ENCODE measurements at places on chromosomes 5 and 9.

DNA sequence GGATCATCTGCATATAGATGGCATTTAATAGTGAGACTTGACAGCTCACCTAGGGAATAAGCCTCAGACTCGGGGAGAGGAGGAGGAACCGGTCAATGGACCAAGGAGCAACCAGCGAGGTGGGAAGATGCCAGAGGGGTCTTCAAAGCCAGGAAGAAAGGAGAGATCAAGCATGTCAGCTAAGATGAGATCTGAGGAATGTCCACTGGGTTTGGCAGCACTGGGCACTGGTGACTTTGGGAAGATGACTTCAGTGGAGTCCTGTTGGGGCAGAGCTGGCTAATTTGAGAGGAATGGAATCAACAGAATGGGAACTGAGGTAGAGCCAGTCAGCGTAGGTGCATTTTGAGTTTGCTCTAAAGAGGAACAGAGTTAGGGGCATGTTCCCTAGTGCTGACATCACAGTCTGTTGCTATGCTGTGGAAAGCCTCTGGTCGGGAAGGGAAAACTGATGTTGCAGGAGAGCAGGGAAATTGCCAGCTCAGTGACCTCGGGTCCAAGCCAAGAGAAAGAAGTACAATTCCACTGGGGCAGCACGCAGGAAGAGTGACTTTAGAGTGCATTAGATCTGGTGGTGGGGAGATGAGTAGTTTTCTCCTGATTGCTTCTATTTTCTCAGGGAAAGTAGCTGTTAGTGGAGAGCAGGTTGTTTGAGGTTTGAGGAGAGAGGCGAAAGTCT lies 56.9 kb downstream of the ZNF618 start:
- no peak for DNase-seq

DNA sequence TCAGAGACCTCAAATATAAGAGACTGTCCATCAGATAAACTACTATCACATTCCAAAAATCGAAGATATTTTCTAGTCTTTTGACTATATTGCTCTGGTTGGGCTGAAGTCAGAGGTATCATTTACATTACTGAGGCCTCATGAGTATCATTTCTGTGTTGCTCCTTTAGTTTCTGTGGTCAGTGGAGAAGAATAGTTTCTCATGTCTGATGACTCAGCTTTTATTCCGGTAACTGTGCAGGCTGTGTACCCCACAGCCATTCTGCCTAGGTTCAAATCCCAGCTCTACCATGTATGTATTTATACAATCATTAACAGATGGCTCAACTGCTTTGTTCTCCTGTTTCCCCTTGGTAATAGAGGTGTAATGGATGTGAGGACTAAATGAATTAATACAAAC lies 179.3 kb downstream of the ALDH1A1 start:
- no peak for DNase-seq

GRCh38 chr9:3664044-3664443 lies 138.2 kb upstream of the RFX3 start:
- no peak for DNase-seq

GRCh38 chr5:3835811-3836210 lies 240.2 kb downstream of the IRX1 start:
- no peak for DNase-seq

DNA sequence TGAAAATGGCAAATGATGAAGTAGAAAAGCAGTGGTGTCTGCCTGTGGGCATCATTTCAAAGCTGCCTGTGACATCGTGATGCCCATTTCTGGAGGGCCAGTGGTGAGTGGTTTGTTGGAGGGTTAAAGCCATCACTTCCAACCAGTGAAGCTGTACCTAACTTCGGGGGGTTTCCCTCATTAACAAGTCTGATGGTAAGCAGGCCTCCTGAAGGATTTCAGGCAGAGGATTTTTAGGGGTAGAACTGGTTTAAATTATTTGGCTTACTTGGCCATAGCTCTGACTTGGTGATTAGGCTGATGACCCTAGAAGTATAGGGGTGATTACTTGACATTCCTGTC lies 10.7 kb downstream of the TNFAIP8 start:
- DNase-seq, result no peak

DNA sequence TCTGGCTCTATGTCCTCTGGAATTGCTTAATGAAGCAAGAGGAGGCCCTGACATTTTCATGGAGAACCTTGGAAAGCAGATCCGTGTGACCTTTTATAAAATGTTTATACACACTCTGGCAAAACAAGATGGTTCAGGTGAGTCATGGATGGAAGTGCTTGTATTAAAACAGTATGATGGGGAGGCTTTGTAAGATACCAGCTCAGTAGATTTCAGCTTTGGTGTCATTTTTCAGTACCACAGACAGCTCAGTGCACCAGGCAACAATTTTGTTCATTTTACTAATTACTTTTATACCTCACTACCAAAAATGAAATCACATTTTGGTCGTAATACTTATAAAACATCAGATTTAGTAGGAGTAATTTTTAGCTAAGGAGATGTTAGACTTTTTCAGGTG lies 5.2 kb downstream of the KCNN2 start:
- no peak for DNase-seq

DNA sequence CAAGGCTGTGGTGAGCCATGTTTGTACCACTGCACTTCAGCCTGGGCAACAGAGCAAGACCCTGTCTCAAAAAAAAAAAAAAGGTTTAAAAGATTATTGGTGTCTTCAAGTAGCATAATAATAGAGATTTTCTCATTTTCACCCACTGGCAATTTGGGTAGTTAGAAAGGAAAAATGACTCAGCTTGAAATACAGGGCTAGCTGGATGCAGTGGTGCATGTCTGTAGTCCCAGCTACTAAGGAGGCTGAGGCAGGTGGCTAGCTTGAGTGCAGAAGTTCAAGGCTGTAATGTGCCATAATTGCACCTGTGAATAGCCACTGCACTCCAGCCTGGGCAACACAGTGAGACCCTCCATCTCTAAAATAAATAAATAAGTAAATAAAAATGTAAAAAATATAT lies 111.1 kb downstream of the ARRDC3 start:
- no peak for DNase-seq

GRCh38 chr9:35385042-35385441 lies 104.9 kb upstream of the RUSC2 start:
- no peak for DNase-seq

DNA sequence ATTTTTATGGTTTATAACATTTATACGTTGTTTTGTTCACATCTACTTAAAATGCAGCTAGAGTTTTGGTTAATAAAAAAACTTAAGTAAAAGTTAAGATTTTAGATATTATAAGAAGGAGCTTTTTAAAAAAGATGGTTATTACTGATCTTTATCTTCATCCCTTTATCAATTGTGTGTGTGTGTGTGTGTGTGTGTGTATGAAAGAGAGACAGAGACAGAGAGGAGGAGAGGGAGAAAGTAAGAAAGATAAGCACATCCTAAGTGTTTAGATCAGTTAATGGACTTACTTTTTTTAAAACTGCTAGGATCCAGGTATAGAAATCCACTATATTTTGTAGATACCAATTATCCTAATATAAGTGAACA lies 45.8 kb upstream of the RICTOR start:
- no peak for DNase-seq

DNA sequence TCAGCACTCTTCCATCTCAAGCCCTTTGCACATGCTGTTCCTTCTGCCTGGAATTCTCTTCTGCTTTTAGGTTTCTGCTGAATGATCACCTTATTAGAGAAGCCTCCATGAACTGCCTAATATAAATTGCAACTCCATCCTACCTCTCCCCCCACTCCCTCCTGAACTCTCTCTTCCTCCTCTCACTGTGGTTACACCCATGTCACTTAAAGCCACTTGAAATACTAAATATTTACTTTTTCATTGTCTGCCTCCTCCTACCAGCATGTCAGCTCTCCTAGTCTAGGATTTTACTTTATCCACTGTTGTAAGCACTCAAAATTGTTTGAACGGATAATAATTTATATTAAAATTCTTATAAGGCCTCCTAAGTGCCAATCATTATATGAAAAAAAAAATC lies 43.8 kb downstream of the ACTL7B start:
- DNase-seq, result no peak

DNA sequence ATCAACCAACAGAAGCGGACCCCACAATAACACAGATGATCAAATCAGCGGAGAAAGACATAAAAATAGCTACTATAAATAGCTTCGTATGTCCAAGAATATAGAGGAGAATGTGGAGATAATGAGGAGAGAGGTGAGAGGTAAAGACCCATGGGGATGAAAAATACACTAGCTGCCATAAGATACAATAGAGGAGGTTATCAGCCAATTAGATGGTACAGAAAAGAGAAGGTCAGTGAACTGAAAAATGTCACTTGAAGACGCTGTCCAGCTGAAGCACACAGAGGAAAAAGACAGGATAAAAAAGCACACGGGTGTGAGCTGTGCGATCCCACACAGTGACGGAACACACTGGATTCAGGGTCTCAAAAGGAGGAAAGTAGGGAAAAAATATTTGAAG lies 73.4 kb downstream of the OLFM1 start:
- no peak for DNase-seq

DNA sequence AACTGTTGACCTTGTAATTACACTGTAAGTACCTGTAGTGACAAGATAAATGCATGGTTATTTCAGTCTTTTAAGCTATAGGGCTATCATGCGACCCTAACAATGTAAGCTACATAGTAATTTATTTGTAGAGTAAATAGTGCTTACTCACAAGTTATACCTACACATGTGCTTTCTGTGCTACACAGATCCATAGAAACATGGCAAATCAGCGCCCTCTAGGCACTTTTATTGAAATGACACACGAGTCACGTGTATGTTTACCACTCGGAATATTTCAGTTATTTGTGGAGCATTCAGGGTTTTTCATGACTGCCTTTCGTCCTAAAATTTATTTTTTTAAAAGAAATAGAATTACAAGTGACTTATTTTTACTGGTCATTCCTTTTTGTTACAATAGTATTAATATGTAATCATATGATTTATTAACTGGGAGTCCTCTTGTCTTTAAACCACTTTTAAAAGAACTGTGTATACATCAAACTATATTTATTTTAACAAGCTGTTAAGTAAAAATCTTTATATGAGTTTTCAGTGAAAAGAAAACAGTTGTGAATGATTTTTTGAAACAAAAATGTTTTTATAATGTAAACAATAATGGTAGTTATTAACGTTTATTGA lies 1242.3 kb upstream of the WWC1 start:
- no peak for DNase-seq

DNA sequence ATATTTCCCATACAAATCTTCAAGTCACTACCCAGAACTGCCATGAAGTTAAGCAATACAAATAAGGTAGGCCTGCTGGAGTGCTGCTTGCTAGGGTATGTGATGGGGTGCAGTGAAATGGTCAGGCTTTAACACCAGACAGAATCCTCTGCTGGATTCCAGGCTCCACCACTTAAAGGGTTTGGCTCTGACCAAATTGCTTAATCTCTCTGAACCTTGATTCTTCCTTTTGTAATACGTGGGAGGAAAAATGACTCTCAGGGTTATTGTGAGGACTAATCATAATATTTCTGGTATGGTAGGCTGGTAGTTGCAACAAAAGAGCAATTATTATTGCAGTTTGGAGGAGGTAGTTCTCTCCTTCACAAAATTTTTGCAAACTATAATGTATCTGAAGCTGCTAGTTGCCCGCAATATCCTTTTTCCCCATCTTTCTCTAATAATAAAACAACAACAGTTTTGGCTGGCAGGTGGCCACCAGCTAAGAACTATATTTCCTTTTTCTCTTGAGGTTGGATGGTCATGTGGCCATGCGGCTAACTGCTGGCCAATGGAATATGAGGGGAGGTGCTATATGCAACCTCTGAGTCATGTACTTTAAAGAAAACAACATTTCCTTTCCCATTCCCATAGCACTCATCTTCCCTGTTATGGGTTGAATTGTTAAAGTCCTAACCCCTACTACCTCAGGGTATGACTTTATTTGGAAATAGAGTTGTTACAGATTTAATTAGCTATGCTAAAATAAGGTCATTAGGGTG lies 44.1 kb downstream of the CCL28 start:
- DNase-seq, result no peak

- no peak for DNase-seq
Observed at GRCh38 chr9:131554087-131554842, 8.9 kb downstream of the PRRT1B start.

DNA sequence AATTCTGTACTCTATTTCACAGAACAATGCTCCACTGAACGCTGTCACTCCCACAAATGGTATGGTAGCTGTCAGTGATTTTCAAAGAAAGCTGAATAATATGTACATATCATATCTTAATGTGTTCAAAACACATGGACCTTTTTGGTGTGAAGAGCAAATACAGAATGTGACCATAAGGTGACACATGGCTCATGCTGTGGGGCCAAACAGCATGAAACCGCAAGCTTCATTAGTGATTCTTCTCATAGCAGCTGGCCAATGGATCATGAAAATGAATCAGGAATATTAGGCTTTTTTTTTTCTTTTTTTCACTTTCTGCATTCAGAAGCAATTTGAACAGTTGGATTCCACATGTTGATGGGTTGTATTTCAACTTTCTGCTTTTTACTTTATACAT lies 54.9 kb upstream of the CDH9 start:
- DNase-seq, result no peak

DNA sequence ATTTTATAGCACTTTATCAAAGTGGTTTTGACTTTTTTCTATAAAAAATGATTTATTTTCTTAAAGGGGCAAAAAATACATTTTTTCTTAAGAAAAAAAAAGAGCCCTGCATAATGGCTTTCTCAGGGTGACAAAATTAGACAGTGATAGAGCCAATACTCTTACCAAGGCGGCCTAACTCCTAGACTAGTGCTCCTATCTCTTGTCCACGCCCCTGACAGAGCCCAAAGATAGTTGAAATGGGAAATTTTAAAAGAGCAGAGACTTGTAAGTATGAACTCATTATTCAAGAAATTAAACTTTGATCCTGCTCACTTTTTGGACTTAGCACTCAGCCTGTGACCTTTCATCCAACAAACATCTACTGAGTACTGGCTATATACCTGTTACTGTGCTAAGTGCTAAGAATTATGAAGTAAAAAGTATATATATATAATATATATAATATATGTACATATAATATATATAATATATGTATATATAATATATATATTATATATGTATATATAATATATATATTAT lies 1.2 kb downstream of the INVS start:
- DNase-seq, result no peak

DNA sequence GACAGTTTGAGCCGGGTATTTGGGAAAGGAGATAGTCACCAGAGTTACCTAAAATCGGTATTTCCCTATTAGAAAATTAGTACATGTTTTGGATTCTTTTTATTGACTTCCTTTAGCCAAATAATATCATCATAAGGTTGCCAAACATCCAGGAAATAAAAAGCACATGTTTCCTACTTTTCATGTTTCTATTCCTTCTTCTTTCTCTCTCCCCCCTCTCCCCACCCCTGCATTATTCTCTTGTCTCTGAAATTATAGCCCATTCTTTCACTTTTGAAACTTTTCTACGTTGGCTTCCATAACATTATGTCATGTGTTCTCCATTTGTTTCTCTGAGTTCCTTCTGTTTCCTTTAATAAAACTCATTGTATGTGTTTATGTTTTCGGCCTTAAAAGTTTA lies 161.9 kb downstream of the ALDH1A1 start:
- no peak for DNase-seq

- no peak for DNase-seq
Observed at GRCh38 chr5:150616506-150616905, 24.0 kb upstream of the SYNPO start.
